ENCODE measurements at places on chromosomes 12 and 14.

- no peaks in the 10 kb centered on the region for H3K27me3 ChIP-seq
- no peak overlapping the region for H3K4me3 ChIP-seq
- DNase-seq: no peak
Observed at GRCh38 chr12:18706798-18707197, 31.0 kb downstream of the PLCZ1 start.

DNA sequence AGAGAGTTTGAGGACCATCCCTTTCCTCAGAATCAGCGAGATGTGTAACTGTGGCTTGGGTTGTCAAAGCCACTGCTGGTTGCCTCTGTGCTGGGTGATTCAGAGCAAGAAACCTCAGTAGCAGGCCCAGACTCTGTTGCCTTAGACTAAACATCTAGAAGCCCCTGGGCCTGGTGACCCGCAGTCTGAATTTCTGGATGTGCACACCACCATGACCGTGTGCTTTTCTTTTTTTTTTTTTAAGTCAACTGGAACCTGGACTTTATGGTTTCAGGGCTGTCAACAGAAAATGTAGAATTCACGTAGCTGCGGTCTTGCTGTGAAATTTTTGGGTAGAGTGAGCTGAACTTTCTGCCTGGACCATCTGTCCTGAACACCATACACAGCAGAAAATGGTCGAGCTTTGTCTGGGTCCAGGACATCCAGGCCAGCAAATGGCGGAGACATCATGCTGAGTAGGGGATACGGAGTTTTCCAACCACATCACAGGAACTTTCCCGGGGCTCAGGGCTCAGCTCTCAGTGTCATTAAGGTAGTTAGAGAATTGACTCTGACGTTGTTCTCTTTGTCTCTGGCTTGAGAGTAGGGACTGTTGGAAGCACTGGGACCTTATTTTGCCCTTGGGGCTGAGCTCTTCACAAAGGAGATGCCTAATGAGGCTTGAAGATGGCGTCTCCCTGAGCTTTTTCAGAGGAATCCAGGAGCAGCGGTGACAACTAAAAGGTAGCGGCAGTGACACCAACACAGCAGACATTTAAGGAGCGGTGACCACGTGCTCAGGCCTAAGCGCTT is 23.0 kb upstream of the BATF start:
- no peak overlapping the region for H3K4me3 ChIP-seq
- H3K27me3 ChIP-seq: no peaks in the 10 kb centered on the region
- DNase-seq: no peak

GRCh38 chr14:95699412-95699811 is 13.2 kb downstream of the TCL1B start:
- no peaks in the 10 kb centered on the region for H3K4me1 ChIP-seq
- H3K27ac ChIP-seq: no peak overlapping the region
- H3K4me3 ChIP-seq: no peak overlapping the region
- H3K27me3 ChIP-seq: no peaks in the 10 kb centered on the region
- DNase-seq: no peak
- no peaks in the 10 kb centered on the region for H3K36me3 ChIP-seq

DNA sequence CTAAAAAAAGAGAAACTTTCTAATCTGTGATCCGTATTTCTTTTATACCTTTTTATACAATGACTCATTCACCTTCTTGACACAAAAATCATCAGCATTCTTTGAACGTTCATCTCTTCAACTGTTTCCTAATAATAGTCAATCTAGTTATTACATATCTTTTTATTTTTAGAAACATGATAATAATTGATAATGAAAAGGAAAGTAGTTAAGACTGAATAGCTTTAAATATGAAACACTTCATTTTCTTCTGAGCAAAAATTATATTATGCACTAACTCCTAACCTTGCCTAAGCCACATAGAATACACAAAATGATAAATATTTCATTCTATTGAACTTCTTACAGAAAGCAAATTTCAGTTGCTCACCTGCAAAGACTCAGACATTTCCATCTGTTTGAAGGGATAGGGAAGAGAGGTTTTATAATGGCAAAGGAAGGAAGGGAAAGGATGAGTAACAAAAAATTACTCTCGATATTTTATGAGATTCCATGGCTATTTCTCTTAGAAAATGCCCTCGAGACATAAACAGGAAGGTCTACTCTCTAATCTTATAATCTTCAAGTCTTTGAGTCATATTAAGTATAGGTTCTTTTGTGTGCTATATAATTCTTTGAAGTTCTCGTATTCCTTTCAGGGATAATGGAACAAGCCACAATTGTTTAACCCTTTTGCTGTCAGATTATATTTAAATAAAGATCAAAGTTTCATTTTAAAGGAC is 7.5 kb upstream of the KLHL42 start:
- no peak overlapping the region for H3K4me3 ChIP-seq
- H3K27me3 ChIP-seq: no peaks in the 10 kb centered on the region
- H3K27ac ChIP-seq: no peak overlapping the region
- H3K4me1 ChIP-seq: no peaks in the 10 kb centered on the region
- H3K36me3 ChIP-seq: no peaks in the 10 kb centered on the region

GRCh38 chr14:55373784-55374705 is 37.6 kb downstream of the ATG14 start:
- no peaks in the 10 kb centered on the region for H3K4me1 ChIP-seq
- H3K4me3 ChIP-seq: no peak overlapping the region

DNA sequence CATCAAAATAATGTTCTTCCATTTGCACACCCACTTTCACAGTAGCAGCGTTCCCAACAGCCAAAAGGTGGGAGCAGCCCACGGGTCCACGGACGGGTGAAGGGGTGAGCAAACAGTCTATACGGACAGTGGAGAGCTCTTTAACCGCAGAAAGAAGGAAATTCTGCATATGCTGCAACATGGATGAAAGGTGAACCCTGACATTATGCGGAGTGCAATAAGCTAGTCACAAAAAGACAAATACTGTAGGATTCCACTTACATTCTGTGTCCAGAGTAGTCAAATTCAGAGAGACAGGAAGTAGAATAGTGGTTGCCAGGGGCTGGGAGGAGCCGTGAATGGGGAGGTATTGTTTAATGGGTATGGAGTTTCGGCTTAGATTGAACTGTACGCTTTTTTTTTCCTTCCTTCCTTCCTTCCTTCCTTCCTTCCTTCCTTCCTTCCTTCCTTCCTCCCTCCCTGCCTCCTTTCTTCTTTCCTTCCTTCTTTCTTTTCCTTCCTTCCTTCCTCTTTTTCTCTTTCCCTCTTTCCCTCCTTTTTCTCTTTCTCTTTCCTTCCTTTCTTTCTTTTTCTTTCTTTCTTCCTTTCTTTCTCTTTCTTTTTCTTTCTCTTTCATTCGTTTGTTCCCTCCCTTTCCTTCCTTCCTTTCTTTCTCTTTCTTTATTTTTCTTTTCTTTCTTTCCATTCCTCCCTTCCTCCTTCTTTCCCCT is 15.8 kb upstream of the ANKRD9 start:
- peak overlapping the region; percentile 83 for H3K27ac ChIP-seq
- H3K4me3 ChIP-seq: peak overlapping the region; percentile 81
- H3K36me3 ChIP-seq: no peaks in the 10 kb centered on the region
- no peak for DNase-seq
- H3K27me3 ChIP-seq: no peaks in the 10 kb centered on the region

- H3K27ac ChIP-seq: no peak overlapping the region
- no peaks in the 10 kb centered on the region for H3K4me1 ChIP-seq
- no peak overlapping the region for H3K4me3 ChIP-seq
- DNase-seq: no peak
- no peaks in the 10 kb centered on the region for H3K27me3 ChIP-seq
- H3K36me3 ChIP-seq: no peaks in the 10 kb centered on the region
Observed at GRCh38 chr12:90543374-90543773, 411.6 kb downstream of the CCER1 start.

- H3K27me3 ChIP-seq: no peaks in the 10 kb centered on the region
- H3K4me1 ChIP-seq: no peaks in the 10 kb centered on the region
- no peak for DNase-seq
- no peak overlapping the region for H3K27ac ChIP-seq
- no peak overlapping the region for H3K4me3 ChIP-seq
- H3K36me3 ChIP-seq: no peaks in the 10 kb centered on the region
Observed at GRCh38 chr14:65241125-65241752, 138.9 kb upstream of the MAX start.

- peaks cover 15% of the 10 kb centered on the region for H3K4me1 ChIP-seq
- H3K27me3 ChIP-seq: no peaks in the 10 kb centered on the region
- H3K4me3 ChIP-seq: no peak overlapping the region
Observed at GRCh38 chr12:108637222-108637971, 3.7 kb upstream of the SELPLG start.

GRCh38 chr12:41983394-41983793 is 161.3 kb downstream of the GXYLT1 start:
- H3K4me3 ChIP-seq: no peak overlapping the region
- no peak for DNase-seq
- H3K36me3 ChIP-seq: no peaks in the 10 kb centered on the region
- no peaks in the 10 kb centered on the region for H3K27me3 ChIP-seq
- H3K4me1 ChIP-seq: no peaks in the 10 kb centered on the region

DNA sequence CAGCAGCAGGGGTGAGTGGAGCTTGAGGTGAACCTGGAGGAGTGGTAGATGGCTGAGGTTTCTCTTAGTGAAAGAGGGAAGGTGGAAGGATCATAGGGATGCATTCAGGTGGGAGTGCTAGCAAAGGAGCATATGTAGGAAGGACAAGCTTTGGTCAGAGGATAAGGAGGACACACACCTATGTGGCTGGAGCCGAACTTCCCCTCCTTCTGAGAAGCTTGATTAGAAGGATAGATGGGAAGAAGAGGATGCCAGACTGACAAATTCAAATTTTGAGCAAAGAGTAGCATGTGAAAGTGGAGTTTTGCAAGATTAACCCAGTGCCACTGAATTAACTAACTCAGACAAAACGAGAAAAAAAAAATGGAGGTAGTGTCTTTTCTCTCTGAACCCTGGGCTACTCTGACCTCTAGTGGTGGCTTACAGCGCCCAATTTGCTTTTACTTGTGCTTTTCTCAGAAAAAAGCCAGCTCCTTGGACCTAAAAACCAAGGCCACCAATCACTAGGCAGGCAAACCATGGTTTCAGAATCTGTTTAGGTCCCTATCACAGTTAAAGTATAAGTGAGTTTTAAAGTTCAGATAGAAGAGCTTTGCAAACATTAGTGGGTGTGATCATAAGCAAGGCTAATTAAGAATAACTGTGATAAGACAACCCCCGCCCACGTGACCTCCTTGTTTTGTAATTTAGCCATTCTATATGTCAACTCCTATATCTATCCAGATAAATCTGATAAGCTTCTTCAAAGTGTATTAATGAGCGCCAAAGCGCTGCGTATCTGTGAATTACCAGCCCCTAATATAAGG is 15.5 kb downstream of the EMP1 start:
- peaks cover 15% of the 10 kb centered on the region for H3K36me3 ChIP-seq
- peak; percentile 84 for DNase-seq
- H3K27me3 ChIP-seq: no peaks in the 10 kb centered on the region

- H3K36me3 ChIP-seq: peaks cover 11% of the 10 kb centered on the region
- H3K27ac ChIP-seq: peak overlapping the region; percentile 97
- H3K4me1 ChIP-seq: no peaks in the 10 kb centered on the region
Observed at GRCh38 chr14:20412411-20412810, 890 bp downstream of the TEP1 start.

DNA sequence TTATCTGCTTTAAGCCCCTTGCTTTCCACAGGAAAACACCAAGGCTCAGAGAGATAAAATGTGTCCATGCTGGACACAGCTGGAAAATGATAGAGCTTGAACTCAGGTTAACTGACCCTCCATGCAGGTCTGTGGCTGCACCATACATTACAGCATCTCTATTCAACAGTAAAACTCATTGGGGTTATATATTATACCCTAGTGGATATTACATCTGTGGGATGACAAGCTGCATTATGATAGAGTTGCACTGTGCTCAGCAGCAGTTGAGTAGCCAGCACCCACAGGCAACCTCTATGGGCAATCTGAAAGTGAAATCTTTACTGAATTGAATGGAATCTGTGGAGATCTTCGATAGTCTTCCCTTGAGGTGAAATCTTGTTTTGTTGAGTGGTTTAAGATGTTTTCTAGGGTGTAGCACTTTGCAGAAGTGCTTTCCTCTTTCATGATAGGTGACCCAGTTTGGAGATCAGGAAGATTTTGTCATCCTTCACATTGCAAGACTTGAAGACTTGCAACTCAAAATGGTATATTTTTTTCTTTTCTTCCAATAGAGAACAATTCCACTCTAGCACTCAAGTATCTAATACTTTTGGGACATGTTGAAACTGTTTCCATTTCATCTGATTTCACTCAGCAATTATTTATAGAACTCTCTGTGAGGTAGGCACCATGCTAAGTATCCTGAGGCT is 389.2 kb downstream of the RAD51B start:
- no peaks in the 10 kb centered on the region for H3K36me3 ChIP-seq
- H3K4me1 ChIP-seq: peaks cover 35% of the 10 kb centered on the region

DNA sequence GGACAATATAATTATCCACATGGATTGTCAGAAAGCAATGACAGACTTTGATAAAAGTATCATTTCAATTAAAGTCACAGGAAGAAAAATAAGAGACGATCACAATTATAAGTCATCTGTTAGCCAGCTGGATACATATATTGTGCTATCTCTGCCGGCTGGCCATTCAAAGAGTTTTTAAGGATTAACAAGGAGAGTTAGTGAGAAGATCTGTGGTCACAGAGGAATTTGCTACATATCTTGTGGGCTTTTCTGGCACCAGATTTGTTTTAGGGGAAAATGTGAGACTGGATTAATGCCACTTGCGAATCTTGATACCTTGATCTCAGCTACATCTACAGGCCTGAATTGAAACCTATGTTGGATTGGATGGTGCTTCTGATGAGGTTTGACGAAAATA is 90.9 kb upstream of the MANSC4 start:
- H3K27me3 ChIP-seq: no peaks in the 10 kb centered on the region
- H3K4me1 ChIP-seq: peaks cover 4% of the 10 kb centered on the region
- H3K4me3 ChIP-seq: no peak overlapping the region
- DNase-seq: no peak
- no peaks in the 10 kb centered on the region for H3K36me3 ChIP-seq
